ENCODE measurements at places on chromosomes 6 and 20.
A peak's percentile ranks its signal among the peaks of the same experiment; 100 is the strongest.

- peak; percentile 92 for DNase-seq
These were observed 13.8 kb downstream of the FOXQ1 start for GRCh38 chr6:1325461-1326309.

- no peak for DNase-seq
These were observed at the start of gene CLVS2 for GRCh38 chr6:122995921-122996793. Gene CLVS2, plus strand, starts transcription at chr6:122996235. Its CDS starts 1,543 bp downstream, at chr6:122997778.

- DNase-seq: no peak
These were observed 226.3 kb upstream of the RGS17 start for GRCh38 chr6:153357391-153357790.

DNA sequence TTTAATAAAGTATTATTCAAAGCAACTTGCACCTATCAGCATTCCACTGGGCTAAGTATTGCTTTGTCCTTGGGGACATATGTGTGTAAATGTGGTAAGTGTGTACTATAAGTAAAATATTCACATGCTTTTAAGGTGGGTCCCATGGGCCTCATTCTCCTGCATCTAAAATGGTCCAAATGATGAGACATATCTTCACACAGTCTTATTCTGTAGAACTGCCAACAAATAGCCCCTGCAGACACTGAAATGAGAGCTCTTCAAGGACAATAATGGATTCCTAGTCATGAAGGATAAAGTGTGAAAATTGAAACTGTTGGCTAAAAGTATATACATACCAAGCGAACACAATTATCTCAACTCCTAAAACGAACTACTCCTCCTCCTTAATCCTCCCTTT is 81.8 kb downstream of the SMLR1 start:
- DNase-seq: no peak

DNA sequence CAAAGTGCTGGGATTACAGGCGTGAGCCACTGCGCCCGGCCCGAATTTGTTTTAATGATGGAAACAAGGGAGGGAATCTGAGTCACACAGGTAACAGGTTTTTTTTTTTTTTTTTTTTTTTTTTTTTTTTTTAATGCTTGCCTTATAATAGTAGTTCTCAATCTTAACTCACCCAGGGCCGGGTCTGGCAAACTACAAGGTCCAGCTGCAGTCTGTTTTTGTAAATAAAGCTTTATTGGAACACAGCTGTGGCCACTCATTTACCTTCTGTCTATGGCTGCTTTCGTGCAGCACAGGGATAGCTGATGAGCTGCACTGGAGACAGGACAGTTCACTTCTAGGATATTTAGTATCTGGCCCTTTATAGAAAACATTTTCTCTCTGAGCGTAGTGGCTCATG is 58.0 kb downstream of the TFAP2C start:
- no peak for DNase-seq

DNA sequence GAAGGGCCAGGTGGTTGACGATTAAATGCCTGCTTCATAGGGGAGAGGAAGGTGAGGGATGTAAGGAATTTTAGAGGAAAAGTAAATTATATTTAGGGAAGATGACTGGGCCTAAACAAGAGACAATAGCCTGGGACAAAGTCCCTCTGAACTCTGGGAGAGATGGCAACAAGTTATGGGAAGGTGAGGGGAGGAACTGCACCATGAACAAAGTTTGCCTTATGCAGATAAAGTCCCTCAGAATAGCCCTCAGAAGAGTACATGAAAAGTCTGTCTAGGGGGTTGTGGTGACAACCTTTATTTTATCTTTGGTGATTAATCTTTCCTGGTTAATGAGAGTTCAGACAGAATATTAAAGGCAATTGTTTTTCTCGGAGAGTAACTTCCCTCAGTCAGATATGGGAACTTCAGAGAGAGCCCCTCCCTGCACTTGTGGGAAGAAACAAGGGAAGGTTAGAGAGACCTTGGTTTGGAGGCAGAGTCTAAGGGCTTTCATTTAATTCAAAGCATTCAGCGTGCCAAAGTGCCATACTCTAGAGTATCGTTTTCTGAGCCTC is 27.1 kb upstream of the FAM217A start:
- no peak for DNase-seq

Data from renal cortical epithelial cell (primary cell).